ENCODE measurements at places on chromosomes 1 and 21.

GRCh38 chr1:31417148-31417547, 4.1 kb downstream of the SERINC2 start:
- no peak for DNase-seq

DNA sequence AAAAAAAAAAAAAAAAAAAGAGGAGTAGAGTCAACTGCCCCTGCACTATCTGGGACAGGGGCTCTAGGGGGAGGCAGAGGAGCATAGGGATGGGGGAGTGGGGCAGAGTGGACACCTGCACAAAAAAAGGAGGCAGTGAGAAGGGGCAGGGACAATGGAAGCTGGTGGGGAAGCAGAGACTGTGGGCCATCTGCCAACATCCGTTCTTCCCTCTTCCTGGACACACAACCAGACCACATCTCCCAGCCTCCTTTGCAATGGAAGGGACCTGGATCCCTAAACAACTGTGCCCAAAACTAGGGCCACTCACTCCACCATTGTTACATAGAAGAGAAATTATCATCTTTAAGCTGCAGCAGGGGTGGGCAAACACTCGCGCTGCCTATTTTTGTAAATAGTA, 38.4 kb downstream of the NEK2 start:
- DNase-seq, result no peak

- DNase-seq, result no peak
Observed at GRCh38 chr1:1881727-1882126, 9.2 kb downstream of the GNB1 start.

DNA sequence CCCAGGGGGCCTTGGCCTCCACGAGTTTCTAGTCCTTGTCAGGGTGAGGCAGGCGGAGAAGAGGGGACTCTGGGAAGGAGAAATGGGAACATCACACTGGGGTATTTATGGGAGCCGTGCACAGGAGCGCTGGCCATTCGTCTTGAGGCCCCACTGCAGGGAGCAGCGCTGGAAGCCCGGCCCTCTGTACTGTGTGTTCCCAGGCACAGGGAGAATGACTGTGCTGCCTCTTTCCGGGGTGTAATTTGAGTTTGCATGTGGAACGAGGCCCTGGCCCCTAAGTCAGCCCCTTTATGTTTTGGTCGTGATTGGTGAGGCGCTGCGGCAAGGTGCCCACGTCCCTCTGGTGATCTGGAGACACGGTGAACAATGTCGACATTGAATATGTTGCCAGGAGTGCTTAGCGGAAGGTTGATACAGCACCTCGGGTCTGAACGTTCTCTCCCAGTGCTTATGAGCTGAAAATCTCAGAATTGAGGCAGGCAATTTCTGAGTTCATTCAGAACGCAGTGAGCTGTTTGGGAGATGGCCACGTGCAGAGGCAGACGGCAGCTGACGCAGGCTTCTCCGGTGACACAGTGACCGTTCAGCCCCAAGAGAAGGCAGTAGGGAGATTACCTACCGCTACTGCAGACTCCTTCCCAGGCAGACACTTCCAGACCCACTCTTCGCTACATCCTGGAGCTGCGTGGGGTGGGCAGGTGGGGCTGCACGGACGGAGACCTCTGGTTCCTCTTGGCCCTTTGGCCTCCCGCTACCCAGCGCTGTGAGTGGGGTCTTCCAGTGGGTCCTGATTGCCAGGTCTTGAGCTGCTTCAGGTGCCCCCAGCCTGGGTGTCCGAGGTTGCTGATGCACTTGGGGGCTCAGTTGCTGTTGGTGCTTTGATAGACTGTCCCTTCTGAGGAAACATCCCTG, 265.8 kb downstream of the CAMTA1 start:
- no peak for DNase-seq

DNA sequence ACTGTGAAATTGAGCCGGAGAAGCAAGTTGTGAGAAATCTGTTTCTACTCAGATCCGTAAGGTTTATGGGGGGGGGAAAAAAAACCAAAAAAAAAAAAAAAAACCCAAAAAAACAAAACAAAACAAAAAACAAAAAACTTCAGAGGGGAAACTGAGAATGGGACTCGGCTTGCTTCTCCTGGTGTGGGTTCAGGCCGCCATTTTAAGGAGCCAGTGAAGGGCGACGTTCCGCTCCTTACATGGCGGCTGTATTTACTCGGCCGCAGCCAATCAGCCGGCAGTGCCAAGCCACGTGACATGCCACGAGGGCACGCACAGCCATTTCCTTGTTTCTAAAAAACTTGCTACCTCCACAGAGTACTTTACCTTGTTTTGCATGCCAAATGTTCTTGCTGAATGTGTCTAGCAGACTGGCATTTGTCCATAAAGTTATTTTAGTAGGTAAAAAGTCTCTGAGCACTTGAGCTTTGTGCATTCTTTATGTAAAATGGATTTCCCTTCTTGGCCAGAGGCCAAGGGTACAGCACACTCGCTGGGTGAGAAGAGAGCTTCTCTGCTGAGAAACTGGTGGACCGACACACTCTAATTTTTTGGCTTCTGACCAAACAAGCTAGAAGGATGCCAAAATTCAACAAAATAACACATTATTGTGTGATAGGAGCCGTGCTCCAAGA, 101.8 kb downstream of the NFIA start:
- no peak for DNase-seq

GRCh38 chr1:198893763-198894444, 255.1 kb downstream of the PTPRC start:
- DNase-seq, result no peak

- DNase-seq, result no peak
Observed at GRCh38 chr1:84027368-84027767, 28.4 kb upstream of the TTLL7 start.

GRCh38 chr1:21833392-21833976, 21.4 kb downstream of the LDLRAD2 start:
- DNase-seq, result no peak

DNA sequence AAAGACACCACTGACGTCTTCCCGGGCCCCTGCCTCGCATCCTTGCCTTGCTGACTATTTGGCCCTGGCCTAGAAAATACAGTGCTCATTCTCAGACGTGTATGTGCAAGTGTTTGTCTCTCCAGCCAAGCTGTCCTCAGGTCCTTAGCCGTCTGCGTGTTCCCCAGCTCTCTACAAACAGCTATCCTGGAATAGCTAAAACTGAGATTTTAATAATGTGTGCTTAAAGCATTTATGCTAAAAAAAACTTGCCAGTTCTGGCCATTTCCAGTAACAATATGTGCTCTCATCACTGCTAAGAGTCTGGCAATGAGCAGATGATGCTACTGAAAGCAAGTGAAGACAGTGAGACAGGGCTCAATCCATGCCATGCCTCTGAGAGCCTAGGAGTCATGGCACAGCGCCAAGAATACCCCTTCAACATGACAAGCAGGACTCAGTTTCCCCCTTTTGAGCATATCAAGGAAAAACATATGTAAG, 55.7 kb downstream of the IRF2BP2 start:
- no peak for DNase-seq

- DNase-seq, result no peak
Observed at GRCh38 chr1:243477731-243478290, 222.0 kb downstream of the SDCCAG8 start.

All from activated T-helper 9 cell treated with anti-CD3 and anti-CD28 coated beads, Interleukin-2, amount 50 U/mL, for 16 hours (primary cell).